ENCODE measurements at places on chromosomes 2 and 18.

DNA sequence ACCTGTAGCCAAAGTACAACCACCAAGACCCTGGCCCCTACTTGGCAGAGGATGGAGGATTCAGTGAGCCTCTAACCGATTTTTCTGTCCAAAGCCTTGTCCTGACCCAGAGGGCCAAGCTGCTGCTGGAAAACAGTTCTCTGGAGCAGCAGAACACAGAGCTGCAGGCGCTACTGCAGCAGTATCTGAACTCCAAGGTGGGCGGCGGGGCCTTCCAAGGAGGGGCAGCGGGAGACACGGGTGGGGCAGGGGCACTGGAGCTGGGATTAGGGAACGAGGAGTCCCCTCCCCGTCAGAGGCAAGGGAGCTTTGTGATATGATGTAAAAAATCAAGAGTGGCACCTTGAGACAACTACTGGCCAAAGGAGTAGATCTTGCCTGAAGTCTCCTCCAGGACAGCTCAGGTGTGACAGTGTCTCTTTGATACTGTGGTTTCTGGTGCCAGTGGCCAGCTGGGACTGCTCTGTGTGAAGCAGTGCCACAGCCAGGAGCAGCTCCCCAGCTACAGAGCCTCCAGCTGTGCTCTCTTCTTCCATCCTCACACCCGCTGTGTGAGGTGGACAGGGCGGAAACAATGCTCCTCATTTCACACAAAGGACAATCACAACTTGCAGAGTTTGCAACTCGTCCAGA lies 22.8 kb downstream of the OTOF start:
- no peak for DNase-seq

DNA sequence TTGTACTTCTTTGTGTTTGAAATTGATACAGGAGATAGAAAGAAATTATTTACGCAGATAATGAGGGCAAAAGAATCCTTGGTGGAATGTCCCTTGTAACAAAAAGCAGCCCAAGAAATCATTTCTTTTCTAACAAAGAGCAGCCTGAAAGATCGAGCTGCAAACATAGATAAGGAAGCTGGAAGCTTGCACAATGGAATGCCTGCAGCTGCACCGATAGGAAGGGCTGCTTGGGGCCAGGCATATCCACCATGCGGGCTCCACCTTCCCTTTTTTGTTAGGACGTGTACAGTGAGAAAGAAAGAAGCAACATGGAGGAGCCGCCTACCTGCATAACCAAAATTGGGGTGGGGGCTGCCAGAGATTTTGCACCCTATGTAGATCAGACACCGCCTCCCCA lies 568.7 kb downstream of the METTL4 start:
- DNase-seq = no peak

GRCh38 chr2:215835657-215836056 lies 177.7 kb downstream of the MREG start:
- no peak for DNase-seq

DNA sequence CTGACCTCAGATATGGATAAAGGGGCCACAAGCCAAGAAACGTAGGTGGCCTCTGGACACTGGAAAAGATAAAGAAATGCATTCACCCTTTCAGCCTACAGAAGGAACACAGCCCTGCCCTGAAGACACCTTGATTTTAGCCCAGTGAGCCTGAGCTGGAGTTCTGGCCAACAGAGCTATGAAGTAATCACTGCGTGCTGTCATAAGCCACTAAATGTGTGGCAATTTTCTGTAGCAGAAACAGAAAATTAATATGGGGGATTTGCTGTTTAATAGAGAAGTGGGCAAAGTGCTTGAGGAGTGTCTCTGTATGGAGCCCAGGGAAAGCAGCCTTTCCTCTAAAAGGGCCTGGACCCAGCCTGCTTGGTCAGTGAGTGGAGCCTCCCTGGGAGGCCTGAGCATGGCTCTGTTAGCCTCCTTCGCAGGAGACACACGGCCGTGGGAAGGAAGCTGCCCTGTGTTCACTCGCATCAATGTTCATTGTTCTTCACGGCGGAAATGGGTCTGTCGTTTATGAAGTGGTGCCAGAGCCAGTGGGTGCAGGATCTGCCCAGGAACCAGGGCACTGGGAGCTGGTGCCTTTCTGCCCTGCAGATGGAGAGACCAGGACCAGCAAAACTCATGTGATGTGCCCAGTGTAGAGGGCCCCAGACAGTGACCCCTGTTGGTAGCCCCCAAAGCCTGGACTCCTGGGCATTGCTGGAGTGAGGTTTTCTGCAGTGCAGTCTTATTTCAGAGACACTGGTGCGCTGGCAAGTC lies 268.9 kb downstream of the NDUFA10 start:
- no peak for DNase-seq

- DNase-seq = no peak
Measured at GRCh38 chr2:142722569-142722968, 154.9 kb upstream of the KYNU start.

- no peak for DNase-seq
Measured at GRCh38 chr2:103445347-103445746, 683.5 kb downstream of the TMEM182 start.

DNA sequence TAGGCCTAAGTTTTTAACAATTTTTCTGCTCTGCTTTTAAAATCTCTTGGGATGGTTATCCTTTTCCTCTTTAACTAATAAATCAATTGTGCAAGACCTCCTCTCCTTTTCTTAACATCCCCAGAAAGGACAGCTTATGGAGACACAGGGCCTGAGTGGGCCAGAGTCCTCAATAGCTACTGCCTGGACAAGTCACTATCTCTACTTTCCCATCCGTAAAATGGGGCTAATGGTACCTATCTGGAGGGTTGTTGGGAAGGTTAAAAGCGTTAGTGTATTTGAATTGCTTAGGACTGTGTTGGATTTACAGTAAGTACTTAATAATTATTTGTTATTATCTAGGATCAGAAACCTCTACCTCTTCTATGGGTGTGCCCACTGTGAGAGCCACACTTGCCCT lies 60.1 kb downstream of the TGIF1 start:
- no peak for DNase-seq

DNA sequence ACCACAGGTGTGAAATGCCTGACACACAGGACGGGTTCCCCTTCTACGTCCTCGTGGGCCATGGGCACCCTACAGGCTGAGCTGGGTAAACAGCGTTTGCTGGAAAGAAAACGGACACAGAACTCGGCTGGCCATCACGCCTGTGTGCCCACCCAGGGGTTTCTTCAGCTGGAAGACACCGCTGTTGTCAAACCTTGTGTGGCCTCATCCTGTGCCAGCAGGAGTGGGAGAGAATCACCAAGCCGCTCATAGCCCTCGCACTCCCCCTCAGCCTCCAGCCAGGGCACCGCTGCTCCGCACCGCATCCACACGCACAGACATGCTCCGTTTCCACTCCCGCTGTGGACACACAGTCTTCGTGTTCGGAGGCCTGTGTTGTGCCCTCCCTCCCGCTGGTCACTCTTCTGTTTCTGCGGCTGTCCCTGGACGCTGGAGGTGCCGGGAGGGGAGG lies 161.4 kb downstream of the PXDN start:
- no peak for DNase-seq

- DNase-seq = no peak
Measured at GRCh38 chr2:68689553-68690537, 44.8 kb upstream of the ARHGAP25 start.

- no peak for DNase-seq
Measured at GRCh38 chr18:43664487-43665008, 387.3 kb upstream of the SYT4 start.

- no peak for DNase-seq
Measured at GRCh38 chr2:65916785-65917295, 484.4 kb upstream of the SPRED2 start.

DNA sequence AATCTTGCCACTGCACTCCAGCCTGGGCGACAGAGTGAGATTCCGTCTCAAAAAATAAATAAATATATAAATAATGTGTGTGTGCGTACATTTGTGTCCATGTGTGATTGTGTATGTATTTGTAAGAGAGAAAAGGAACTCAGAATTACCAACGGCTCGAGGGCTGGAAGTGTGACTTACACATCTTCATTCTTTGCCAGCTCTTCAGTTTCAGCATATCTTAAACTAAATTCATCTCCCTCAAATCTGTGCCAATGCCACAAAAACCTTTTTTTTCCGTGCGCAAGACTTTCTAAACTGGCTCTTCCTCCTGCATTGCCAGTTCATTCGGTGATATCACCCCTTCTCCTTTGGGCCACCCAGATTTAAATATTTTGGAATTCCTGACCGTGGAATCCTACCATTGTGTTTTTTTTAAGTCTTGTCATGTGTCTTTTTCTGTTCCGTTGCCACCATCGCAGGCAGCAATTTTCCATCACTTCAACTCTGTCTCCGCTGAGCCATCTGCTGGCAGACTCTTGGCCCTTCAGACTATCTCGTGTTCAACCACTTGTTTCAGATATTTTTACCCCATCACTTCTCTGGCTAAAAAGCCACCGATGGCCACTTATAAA lies 77.0 kb upstream of the ZNF532 start:
- DNase-seq = no peak

DNA sequence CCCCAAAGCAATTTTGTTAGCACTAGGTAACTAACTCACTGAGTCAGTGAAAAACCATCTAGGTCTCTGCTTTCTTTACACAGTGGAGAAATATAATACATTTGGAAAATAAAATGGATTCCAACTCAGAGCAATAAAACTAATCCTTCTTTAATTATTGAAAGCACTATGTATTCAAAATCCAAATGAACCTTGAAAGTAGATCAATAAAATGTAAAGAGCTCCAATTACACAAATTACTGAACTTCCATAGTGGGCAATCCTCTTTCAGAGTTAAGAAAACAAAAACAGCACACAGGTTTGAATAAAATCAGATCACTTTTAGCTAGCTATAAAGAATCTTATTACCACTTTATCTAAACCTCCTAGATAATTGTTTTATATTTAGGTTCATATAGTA lies 208.1 kb downstream of the NR4A2 start:
- no peak for DNase-seq

GRCh38 chr2:186717320-186718007 lies 23.6 kb downstream of the FAM171B start:
- no peak for DNase-seq

GRCh38 chr18:21735452-21736015 lies 5.1 kb upstream of the MIB1 start:
- DNase-seq = no peak

DNA sequence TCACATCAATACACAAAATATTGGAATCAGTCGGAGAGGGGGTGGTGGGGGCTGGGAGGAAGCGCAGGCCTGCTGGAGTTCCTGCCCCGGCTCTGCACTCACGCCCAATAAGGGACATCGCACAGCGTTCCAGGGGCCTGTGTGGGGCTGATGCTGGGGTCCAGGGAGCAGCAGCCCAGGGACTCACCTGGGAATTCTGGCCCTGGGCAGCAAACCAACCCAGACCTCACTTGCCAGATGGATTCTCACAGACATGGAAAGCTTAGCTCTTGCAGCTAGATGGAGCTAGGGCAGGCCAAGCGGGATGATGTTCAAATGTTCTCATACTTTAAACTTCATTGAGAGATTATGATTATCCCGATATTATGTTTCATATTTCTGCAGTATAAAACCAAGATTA lies 266.6 kb upstream of the TANK start:
- no peak for DNase-seq

- no peak for DNase-seq
Measured at GRCh38 chr2:112048887-112049286, 6.2 kb upstream of the TMEM87B start.

- no peak for DNase-seq
Measured at GRCh38 chr2:186664385-186665043, 29.3 kb upstream of the FAM171B start.

- DNase-seq = no peak
Measured at GRCh38 chr18:43115076-43115921, at the start of gene RIT2. TSS of gene RIT2 (minus strand) at chr18:43115685.

- no peak for DNase-seq
Measured at GRCh38 chr2:43328832-43329231, 102.4 kb upstream of the ZFP36L2 start.

DNA sequence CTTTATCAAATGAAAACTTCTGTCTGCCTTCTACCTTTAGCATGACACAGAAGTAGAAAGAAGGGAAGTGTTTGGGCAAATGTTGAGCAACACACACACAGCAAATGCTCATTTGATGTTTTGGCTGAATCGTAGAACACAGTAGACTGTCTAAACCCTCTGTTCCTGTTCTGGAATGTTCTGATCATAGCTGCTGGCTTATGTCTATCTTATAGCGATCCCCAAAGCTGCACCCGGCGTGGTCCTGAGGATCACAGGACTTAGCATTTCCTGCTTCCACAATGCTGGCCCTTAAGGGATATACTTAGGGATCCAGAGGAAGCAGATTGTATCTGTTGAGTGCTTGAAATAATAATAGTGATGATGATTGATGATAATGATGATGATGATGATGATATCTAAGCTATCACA lies 15.2 kb downstream of the GNLY start:
- DNase-seq = no peak

DNA sequence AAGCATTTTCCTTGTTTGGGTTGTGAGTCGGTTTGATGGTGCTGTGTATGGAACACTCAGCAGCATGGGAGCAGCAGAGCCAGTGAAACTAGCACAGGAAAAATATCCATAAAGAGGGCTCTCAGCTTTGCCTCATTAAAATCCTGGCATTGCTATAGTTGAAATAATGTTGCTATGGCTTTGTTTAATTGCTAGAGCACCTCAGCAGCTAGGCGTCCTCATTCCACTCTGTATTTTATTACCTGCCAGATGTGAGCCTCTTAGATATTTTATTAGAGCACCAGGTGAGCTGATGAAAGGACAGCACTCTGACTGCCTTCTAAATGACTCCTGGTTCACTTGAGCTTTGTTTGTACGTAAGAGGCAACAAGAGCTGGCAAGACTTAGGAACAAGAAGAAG lies 232.4 kb downstream of the MTX2 start:
- DNase-seq = no peak

DNA sequence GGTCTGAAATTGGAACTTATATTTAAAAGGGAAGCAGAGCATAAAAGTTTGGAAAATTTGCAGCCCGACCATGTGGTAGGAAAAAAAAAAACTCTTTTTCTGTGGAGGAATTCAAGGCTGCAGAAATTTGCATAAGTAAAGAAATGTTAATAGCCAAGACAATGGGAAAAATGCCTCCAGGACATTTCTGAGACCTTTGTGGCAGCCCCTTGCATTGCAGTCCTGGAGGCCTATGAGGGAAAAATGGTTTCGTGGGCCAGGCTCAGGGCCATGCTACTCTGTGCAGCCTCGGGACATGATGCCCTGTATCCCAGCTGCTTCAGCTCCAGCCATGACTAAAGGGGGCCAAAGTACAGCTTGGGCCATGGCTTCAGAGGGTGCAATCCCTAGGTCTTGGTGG lies 71.9 kb upstream of the SLC16A14 start:
- DNase-seq = no peak
